Activated CD4-positive, alpha-beta T cell treated with anti-CD3 and anti-CD28 coated beads, Interleukin-10, Interleukin-2, amounts not matched to agents 100 ng/mL and 50 ng/mL, durations not matched to agents 16 hours and 8 hours (primary cell): ENCODE measurements at places on chromosomes 2 and 18.

- no peak for DNase-seq
These were observed 249.0 kb upstream of the OSR1 start for GRCh38 chr2:19607400-19607799.

DNA sequence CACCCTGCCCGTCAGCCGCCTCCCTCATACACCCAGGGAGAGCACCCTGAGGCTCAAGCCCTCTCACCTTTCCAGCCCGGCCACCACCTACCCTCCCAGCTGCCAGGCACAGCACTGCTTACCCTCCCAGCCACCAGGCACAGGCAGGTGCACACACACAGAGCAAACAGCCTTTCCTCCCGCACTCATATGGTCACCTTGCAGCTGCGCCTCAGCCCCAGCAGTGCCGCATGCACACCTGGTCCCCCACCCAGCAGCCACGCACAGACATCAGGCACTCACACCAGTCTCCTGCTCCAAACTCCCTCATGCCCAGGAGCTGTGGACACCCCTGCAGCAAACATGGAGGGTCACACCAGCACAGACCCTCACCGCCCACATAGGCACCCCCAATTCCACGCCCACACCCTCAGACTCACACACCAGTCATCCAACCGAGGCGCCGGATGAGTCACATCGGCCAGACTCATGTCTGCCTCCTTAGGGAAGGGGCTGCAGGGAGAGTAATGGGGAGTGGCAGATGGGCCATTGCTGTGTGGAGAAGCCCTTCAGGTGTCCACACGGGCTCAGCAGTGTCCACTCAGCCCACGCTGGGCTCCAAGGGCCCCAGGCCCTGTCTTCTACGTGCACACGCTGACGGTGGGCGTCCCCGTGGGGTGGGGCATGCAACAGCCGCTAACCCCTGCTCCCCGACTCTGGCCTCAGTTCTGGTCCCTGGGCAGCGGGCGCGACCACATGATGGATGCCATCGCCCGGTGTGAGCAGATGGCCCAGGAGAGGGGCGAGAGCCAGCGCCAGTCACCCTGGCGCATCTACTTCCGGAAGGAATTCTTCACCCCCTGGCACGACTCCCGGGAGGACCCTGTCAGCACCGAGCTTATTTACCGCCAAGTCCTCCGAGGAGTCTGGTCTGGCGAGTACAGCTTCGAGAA is 22.3 kb upstream of the GPR17 start:
- DNase-seq: no peak

DNA sequence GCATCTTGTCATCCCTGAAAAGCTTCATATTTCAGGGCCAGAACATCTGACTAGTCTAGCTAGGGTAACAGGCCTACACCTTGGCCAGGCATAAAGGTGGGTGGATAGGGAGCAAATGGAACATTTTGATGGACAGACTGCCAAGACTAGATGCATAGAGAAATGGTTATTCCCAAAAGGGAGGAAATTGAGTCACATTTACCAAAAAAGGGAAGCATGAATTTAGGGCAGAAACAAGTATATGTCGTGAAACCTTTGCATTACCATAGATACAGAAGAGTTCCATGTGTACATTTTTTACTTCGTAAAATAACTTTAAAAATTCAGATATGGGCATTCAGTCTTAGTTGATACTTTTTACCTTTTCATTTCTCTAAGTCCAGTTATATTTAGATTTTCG is 101.3 kb upstream of the ZEB2 start:
- no peak for DNase-seq

GRCh38 chr2:235950473-235950809 is 217.7 kb downstream of the GBX2 start:
- DNase-seq: no peak
